ENCODE measurements at places on chromosomes 2 and 18. TPM values are rescaled to one million over a fixed set of nuclear protein-coding genes. Genes with fewer than 3 reads are reported as not detected.
A peak's percentile ranks its signal among the peaks of the same experiment; 100 is the strongest.

- no peaks in the 10 kb centered on the region for H3K27me3 ChIP-seq
- no peak overlapping the region for H3K27ac ChIP-seq
- H3K4me3 ChIP-seq: no peak overlapping the region
- no peak for DNase-seq
These were observed 224.2 kb downstream of the ALK start for GRCh38 chr2:29697181-29697580.

DNA sequence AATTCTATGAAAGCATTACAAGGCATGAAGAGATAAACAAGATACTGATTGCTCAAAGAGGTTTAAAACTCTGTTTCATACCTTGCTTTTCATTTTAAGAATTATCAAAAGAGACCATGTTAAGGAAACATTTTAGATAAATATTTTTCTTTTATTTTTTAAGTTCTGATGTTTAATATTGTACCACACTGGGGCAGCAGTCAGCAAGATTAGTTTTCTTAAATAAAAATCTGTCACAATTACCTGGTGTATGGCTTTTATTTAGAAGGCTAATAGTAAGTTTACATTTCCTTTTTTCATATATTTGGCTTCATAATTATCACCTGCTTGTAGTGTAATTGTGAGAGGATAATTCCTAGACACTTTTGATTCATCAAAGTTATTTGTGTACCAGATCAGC, 46.4 kb downstream of the ZNF804A start:
- no peak overlapping the region for H3K27ac ChIP-seq
- H3K4me1 ChIP-seq: no peaks in the 10 kb centered on the region
- no peaks in the 10 kb centered on the region for H3K27me3 ChIP-seq
- no peak overlapping the region for H3K4me3 ChIP-seq
- no peak for DNase-seq

DNA sequence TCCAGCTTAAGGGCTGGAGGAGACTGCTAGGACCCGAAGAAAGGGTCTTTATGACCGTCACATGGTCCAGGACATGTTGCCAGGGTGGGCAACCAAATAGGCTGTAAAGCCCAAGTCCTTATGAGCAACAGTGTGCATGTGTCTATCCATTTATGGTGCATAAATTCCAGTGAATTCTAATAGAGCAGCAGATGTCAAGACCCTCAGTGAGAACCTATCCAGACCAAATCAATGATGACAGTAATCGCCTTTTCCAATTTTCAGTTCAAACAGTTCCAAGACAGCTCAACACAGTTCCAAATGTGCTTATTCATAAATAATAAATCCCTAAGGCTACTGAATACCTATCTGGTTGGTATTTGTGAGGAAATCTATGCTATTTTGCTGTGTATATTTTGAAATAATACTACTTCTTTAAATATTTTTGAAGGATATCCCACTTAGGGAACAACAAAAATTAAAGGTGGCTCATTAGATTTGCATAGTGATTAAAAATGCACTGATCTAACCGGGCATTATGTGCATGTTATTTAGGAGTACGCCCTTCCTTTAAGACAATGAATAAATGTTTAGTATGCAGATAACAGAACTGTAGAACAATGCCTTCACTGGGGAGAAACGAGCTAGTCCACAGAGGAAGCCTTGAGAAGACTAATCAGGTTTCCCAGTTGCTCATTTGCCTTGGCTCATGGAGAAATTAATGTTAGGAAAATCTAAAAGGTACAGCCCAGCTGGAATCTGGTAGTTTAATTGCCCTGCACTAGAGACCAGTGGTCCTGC, 519.5 kb upstream of the CHAC2 start:
- no peaks in the 10 kb centered on the region for H3K4me1 ChIP-seq
- H3K36me3 ChIP-seq: no peaks in the 10 kb centered on the region
- no peaks in the 10 kb centered on the region for H3K27me3 ChIP-seq
- H3K4me3 ChIP-seq: no peak overlapping the region
- DNase-seq: no peak
- H3K27ac ChIP-seq: no peak overlapping the region

DNA sequence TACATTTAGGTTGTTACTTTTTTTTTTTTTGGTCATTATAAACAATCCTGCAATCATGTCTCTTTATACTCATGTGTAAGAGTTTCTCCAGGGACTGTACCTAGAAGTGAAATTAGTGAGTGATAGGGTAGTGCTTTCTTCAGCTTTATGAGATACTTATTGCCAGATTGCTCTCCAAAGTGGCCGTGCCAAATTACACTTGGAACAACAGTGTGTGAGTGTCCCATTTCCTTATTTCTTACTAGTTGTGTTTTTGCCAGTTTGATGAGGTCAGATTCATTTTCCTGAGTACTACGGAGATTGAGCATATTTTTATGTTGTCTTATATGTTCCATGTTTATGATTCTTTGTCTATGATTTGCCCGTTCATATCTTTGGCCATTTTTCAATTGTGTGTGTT, 39.2 kb downstream of the GALNT1 start:
- no peaks in the 10 kb centered on the region for H3K27me3 ChIP-seq
- DNase-seq: no peak
- peaks cover 22% of the 10 kb centered on the region for H3K36me3 ChIP-seq
- no peak overlapping the region for H3K27ac ChIP-seq
- no peak overlapping the region for H3K4me3 ChIP-seq

DNA sequence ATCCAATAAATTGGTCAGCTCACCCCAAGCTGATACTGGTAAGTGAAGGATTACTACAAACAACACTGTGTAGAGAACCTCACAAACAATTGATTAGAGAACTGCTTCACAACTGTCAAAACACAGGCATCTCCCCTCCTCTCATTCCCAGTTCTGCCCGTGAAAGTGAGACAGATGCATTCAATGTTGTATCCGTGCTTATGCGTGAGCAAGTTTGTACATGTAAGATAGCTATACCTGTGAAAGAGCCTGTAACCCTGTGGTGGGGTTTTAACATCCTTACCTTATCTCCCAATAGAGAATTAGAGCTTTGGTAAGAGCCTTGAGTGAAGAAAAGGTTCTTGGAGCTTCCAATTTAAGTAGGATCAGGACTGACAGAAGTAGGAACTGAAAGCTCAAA, 9.1 kb downstream of the MARCHF4 start:
- H3K27me3 ChIP-seq: peaks cover 86% of the 10 kb centered on the region
- H3K27ac ChIP-seq: no peak overlapping the region
- H3K36me3 ChIP-seq: no peaks in the 10 kb centered on the region
- no peak overlapping the region for H3K4me3 ChIP-seq

DNA sequence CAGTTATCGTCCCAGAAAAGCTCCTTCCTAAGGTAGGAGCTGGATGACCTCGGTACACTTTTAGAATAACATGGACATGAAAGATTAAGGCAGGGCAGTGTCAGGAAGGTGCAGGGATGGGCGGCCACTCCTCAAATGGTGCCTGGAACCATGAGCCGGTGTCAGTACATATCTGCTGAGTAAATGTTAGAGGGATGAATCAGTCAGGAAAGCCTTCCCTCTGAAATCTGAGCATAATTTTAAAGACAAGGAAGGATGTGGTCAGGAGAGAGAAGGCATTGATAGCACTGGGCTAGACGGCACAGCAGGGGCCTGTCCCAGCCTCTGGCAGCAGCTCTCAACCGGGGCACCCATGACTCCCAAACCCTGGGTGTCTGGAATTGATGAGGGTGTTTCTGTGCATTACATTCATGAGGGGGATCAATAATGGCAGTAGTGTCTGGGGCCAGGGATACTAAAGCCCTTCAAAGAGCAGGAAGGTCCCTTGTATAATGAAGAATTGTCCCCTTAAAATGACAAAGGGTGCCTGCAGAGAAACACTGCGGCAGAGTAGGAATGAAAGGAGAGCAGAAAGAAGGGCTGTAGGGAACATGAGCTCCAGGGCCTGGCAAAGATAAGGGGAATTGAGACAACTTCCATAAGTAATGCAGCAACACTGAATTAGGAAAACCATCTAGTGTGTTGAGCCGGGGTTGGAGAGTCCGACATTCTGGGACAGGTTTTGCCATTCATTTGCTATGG, 162.3 kb upstream of the REV1 start:
- H3K27me3 ChIP-seq: no peaks in the 10 kb centered on the region
- no peaks in the 10 kb centered on the region for H3K36me3 ChIP-seq
- no peak for DNase-seq
- H3K4me1 ChIP-seq: peaks cover 47% of the 10 kb centered on the region
- no peak overlapping the region for H3K4me3 ChIP-seq
- H3K27ac ChIP-seq: peak overlapping the region; percentile 25

DNA sequence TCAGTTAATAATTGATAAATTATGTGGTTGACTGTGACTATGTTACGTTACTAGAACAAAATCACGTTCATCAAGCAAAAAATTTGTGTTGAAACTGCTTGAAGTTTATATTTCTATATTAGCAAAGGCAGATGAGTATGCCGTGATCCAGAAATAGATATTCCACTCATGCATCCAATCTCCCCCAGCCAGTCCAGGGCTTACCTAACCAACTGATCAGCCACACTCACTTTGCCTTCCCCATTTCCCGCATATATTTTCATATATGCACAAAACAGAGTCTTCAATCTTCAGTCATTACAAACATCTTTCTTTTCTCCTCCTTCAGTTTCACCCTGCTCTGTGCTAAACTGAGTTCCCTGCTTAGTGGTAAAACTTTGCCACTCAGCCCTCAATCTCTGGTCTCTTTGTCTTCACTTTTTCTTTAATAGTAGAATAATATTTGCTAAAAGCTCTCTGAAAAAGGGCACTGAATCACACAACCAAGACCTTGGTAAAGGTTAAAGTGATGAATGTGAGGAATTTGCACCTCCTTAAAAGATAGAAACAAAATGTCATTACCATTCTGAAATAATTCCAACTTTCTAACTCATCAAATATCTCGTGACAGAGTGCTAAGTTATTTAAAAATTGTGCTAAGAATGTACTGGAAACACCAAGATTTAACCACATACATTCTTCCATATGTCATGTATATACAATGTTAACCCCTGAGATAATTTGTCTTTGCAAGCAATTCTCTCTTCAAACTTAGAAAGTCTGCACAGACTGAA, 893.2 kb upstream of the CRIM1 start:
- H3K36me3 ChIP-seq: no peaks in the 10 kb centered on the region
- H3K27ac ChIP-seq: no peak overlapping the region
- H3K4me3 ChIP-seq: no peak overlapping the region
- H3K4me1 ChIP-seq: no peaks in the 10 kb centered on the region

Gene GLI2
- total RNA-seq: 49.1 TPM

Gene CYP1B1
- total RNA-seq: 17.5 TPM

All from neural crest cell (in vitro differentiated cells).